ENCODE measurements at places on chromosomes 1 and 21.

DNA sequence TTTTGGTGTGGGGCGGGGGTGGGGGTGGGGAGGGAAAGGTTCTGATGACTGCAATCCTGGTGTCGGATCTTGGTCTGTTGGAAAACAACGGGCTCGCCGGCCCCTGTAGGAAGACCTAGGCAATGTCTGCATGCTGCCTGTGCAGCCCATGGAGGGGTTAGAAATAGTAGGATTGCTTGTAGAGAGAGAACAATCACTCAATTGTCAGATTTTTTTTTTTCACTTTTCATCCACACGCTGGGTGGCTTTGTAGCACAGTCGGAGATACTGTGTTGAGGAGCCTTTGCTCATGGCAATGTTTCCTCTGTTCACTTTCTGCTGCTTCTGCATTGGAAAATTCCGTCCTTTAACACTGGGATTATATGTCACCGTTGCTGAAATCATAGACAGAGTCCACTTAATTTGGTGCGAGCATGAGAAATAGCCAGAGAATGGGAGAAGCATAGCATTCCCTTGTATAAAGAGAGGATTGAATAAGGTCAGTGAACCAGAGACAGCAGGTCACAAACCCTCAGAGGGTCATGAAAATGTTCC is 107.5 kb downstream of the MRPS6 start:
- no peak for DNase-seq

GRCh38 chr1:201427963-201428362 is 6.4 kb upstream of the TNNI1 start:
- no peak for DNase-seq

DNA sequence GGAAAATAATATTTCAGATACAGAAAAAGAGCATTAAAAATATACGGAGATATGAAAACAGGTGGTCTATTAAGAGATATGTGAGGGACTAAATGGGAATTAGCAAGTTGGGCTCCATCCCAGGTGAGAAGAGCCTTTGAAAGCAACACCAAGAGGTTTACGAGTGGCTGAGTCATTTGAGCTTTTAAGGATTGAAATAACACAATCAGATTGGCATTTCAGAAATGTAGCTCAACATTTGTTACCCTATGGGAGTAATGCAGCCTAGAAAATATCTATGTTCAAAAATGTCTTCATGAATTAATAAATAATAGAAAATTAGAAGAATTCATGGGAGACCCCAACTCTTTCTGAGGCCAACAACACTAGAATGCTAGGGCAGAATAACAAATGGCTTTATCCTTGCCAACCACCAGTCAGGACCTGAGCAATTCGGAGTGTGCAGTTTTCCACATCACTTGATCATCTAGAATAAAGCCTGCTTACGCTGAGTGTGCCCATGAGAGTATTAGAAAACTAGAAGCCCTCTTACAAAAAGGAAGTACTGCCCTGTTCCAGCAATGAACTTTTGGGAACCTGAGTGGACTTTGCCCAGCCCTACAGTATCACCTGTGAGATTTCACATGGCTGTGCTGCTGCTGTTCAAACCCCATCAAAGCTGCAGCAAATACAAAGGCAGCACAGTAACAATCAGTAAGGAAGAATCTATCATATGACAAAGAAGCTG is 538.0 kb upstream of the CAMK1G start:
- peak; percentile 76 for DNase-seq

DNA sequence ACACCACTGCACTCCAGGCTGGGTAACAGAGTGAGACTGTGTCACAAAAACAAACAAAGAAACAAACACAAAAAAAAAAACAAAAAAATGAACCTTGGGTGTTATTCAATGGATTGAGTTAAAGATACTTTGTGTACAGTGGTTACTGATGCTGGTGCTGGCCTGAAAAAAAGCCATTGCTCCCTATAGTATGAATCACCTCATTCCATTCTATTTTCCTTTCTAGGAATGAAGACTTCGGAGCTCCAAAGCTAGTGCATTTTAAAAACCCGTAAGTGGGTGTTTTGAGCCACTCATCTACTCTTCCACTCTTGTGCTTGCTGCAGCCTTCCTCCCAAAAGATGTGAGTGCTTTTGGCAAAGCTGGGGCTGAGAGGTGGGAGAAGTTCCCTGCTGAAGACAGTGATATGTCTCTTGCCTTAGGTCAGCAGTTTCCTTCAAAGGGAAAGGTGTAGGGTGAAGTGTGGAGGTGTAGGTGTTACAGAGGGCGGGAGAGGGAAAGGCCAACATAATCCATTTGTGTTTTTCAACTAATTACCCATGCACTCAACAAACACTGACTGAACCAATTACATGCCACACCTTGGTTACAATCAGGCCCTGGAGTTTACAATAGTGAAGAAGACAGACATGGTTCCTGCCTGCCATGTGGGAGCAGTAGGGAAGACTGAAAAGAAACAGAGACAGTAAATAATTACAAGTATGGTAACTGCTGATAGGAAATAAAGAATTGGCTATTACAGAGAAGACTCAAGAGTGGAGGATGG is 55.0 kb upstream of the SERBP1 start:
- no peak for DNase-seq

DNA sequence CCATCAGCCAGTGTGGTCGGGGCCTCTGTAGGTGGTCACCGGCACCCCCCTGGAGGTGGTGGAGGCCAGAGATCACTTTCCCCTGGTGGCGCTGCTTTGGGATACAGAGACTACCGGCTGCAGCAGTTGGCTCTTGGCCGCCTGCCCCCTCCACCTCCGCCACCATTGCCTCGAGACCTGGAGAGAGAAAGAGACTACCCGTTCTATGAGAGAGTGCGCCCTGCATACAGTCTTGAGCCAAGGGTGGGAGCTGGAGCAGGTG is 961 bp downstream of the RBM15 start:
- no peak for DNase-seq

DNA sequence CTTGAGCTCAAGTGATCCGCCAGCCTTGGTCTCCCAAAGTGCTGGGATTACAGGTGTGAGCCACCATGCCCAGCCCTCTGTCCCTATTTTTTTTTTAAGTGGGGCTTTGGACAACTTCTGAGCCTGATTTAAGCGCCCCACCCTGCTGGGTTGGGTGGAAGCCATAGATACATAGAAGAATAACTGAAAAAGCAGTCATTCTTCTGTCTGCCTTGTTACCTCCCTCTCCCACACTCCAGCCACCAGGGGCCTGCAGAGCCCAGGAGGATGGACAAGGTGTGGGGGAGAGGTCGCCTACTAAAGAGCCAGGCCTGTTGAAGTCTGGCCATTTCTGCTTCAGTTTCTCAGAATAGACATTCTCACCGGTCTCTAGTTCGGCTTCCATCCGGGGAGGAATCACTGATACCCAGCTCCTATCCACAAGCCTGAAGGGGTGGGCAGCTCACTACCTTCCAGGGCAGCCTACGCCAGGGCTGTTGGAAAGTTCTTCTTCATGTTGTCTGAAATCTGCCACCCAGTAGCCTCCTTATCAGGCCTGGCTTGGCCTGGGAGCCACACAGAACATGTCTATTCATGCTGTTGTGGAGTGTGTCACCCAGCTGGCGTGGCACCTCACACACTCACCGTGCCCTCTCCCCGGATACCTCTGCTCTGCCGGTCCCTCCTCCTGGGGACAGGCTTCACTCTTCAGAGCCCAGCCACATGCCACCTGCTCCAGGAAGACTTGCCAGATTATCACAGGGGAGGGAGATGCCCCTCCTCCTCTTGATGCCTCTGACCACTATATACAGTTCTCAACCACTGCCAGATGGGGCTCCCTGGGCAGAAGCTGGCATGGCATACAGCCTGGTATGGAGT is 27.7 kb downstream of the KNCN start:
- DNase-seq: no peak

DNA sequence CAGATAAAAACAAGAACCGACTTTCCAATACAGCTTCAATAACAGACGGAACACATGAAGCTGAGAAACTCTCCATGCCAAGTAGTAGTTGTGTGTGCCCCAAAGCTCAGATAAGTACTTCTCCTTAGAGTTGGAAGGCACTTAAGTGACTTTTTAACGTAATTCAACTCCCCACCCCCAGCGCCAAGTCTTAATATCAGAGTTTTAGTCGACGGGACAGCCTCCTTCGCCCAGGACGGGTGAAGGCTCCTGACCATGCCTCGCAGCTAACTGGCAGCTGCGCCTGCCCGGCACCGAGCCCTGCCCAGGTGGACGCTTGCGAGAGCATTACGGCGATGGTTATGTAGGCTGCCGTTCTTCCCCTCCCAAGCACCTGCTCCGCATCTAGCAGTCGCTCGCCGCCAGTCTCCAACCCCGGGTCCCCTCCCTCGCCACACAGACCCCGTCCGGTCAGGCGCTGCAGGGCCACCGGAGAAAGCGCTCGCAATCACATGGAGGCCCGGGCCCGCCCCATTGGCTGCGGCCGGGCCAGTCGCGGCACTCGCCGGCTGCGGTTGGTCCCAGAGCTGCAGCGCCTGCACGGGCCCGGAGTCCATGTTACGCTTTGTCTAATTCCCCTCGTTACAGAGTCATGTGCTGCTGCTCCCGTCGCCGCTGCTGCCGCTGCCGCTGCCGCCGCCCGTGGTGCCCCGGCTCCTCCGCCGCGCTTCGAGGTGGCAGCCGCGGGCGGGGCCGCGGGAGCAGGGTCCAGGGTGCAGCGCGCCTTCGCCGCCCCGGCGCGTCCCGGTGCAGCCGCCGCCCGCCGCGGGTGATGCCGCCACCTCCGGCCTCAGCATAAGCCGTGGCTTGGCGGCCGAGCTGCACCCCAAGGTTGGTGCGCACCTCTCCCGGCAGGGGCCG is at the start of gene LRRC8D:
Gene LRRC8D, plus strand, starts transcription at position 611 of the 900 bp plus-strand sequence. CDS start 112,037 bp downstream, outside the sequence.
- DNase-seq: peak; percentile 79

DNA sequence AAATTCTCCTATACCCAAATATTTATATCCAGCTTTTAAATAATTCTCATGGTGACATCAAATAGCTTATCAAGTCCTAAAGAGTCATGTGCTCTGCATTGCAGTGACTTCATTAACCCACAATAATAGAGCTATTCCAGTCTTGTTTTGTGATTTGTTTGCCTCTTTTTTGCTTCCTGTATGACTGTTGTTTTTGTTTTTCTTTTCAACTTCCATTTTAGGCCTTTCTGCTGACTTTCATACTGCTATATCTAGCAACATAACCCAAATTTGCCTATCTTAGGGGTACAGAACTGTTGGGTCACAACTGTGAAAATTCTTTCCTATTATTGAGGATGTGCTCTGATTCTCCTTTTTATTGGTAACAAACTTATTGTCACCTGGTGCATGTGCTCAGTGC is 30.3 kb downstream of the SPATA17 start:
- DNase-seq: no peak

DNA sequence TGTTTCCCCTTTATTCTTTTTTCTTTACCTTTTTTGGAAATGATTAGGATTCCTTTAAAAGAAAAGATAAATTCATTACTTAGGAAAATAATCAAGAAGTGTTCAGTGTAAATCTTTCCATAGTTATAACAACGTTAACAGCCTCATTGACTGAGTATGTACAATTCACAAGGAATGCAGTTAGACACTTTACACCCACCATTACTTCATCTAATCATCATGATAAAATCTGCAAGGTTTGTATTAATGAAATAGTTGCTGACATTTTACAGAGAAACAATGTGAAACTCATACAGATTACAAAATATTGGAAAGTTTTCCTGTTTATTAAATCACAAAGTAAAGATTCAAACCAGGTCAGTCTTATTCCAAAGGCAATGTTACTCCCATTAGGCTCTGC is 59.3 kb upstream of the NEGR1 start:
- no peak for DNase-seq

GRCh38 chr1:226985239-226985838 is 45.2 kb downstream of the COQ8A start:
- DNase-seq: no peak

DNA sequence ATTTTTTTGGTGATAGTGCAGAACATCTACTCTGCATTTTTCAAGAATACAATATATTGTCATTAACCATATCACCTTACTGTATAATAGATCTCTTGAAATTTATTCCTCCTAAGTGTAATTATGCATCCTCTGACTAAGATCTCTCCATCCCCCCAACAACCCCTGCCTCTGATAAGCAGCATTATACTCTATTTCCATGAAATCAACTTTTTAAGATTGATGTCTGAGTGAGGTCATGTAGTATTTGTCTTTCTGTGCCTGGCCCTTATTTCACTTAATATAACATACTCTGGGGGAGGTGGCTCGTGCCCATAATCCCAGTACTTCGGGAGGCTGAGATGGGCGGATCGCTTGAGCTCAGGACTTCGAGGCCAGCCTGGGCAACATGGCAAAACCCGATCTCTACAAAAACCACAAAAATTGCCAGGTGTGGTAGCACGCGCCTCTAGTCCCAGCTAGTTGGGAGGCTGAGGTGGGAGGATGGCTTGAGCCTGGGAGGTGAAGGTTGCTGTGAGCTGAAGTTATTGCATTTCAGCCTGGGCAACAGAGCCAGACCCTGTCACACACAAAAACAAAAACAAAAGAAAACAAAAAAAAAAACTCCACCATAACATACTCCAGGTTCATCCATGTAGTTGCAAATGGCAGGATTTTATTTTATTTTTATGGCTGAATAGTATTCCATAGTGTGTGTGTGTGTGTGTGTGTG is 5.7 kb downstream of the ACOT11 start:
- no peak for DNase-seq

- DNase-seq: no peak
Measured at GRCh38 chr1:33272509-33272908, 16.2 kb downstream of the ZNF362 start.

DNA sequence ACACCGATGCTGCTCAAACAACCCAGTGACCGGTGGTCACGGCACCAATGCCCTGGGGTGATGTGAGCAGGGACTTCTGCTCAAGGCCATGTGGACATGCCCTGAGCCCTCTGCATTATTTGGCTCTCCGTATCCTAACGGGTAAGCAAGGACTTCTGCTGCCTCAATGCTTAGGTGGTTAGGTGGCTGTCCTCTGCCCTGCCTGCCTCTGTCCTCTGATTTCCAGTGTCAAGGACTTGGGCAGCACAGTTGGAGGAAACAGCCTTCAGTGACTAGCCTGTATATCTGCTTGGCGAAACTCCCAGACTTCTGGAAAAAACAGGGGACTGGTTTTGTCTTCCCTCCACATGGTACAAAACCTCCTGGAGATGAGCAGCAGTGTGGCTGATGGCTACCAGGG is 34.5 kb downstream of the DNAJC11 start:
- DNase-seq: no peak

GRCh38 chr1:225534135-225534534 is 106.3 kb upstream of the LBR start:
- DNase-seq: no peak

- no peak for DNase-seq
Measured at GRCh38 chr21:41325138-41325912, 8.7 kb downstream of the FAM3B start.

- DNase-seq: no peak
Measured at GRCh38 chr1:198943484-198944187, 304.8 kb downstream of the PTPRC start.

- DNase-seq: no peak
Measured at GRCh38 chr1:216958569-216958968, 235.3 kb upstream of the ESRRG start.

- DNase-seq: no peak
Measured at GRCh38 chr1:116528329-116529083, 42.3 kb downstream of the CD58 start.

Measured in EL (cell line).